ENCODE measurements at places on chromosomes 1 and 21.

DNA sequence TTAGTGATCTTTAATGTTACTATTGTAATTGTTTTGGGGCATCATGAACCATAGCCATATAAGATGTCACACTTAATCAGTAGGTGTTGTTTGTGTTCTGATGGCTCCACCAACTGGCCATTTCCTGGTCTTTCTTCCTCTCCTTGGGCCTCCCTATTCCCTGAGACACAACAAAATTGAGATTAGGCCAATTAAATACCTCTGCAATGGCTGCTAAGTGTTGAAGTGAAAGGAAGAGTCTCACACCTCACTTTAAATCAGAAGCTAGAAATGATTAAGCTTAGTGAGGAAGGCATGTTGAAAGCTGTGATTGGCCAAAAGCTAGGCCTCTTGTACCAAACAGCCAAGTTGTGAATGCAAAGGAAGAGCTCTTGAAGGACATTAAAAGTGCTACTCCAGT, 30.7 kb downstream of the PPP2R5A start:
- no peak for DNase-seq

DNA sequence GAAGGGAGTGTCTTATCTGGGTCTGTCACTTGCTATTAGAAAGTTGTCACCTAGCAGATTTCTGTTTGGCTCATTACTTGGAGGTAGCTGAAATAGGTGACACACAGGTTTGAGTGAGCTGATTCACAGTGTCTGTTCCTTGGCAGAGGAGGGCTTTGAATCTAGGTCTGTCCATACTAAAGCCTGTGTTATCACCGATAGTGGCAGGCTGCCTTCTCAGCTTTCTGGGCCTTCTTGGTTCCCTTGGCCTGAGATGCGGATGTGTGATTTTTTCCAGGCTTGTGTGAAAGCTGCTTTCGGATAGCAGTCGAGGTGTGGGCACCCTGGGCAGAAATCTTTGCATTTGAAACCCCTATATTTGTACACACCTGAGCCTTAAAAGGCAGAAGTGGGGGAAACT, 73.9 kb downstream of the ACTL8 start:
- no peak for DNase-seq

DNA sequence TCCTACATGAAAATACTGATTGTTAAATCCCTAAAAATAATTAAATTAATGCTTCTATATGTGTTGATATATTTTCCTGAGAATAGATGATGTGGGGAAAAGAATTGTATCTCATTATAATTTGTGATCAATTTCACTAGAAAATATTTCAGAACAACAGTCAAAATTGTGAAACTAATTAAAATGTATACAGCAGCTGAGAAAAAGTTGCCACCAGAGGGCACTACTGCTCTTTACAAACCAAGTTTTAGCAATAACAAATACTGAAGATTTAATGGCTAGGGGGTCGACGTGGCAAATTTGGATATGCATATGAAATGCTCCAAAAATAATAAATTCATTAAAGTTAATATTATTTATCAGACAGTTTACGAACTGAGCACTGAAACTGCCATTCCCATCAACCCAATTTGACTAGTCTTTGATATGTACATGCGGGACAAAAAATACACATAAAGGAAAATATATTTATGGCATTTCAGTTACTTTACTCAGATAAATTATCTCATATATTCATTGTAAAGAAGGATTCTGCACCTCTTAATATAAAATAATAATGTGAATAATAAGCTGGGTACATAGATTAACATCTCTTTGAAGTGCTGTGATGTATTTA, 96.3 kb upstream of the TMPRSS15 start:
- no peak for DNase-seq

GRCh38 chr1:44212355-44213221, 683 bp upstream of the DMAP1 start:
- no peak for DNase-seq

DNA sequence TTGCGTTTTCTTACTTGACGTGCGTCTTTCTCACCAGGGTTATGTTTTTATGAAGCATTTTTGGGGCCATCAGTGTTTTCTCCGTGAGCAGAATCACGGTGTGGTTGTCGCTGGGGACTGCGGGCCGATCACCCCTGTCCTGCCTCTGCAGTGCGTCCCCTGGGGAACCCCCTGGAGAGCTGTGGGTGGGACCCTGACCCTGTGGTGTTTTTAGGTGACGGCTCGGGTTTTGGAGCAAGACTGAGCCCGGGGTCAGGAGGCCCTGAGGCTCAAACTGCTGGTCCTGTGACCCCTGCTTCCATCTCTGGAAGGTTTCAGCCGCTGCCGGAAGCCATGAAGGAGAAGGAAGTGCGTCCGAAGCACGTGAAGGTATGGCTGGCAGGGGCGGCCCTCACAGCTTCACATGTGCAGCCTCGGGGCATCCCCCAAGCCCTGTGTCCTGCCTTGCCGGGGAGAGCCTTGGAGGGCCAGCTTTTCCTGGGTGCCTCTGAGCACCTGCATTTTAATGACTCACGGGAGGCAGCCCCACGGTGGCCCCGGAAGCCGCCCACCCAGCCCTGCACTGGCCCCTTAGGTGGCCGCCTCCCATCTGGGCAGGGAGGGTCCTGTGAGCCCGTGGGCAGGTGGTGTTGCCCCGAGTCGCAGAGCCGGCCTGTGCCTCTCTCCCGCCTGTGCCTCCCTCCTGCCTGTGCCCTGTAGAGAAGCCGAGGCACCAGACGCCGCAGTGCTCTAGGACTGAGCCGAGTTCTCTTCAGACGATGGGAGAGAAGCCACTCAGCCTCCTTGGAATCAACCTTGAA, 36.7 kb upstream of the DIP2A start:
- DNase-seq: no peak

Measured in stimulated activated CD8-positive, alpha-beta memory T cell treated with anti-CD3 and anti-CD28 coated beads, Interleukin-4, amount 100 ng/mL, for 4 hours (primary cell).